ENCODE measurements at places on chromosomes 7 and 10.
A peak's percentile ranks its signal among the peaks of the same experiment; 100 is the strongest.

DNA sequence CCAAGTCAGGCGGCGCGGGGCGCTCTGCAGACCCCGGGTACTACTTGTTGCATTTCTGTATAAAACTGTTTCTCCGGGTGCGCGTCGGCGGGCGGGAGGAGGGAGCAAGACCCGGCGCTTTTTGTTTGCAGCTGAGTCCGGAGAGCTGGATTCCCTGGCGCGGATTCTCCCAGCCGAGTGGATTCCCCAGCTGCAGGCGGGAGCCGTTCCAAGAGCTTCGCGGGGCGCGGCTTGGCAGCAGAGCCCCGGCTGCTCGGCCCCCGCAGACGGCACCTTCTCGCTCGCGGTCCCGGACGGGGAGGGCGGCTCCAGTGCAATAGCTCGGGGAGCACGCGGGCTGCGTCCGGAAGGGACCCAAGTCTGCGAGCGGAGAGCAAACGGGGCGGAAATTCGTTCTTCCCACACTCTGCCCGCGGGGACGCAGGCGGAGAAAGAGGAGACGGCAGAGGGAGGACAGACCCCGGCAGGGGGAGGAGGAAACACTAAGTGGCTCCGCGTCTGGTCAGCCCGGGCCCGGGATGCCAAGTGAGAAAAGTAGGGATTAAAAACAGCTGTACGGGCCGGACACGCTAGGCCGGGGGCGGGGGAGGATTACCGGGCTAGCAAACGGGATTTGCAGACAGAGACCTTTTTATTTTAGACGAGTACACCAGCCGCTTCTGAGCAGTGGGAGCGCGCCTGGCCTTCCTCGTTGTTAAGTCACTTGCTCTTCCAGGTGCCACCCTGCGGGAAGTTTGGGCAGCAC is at the start of gene TRIL:
TSS of gene TRIL (minus strand) at position 96 of the 745 bp plus-strand sequence. CDS start 284 bp downstream, outside the sequence.
- DNase-seq = peak; percentile 70

GRCh38 chr7:77797734-77798393 is 370 bp downstream of the TMEM60 start:
- no peak for DNase-seq

GRCh38 chr10:49141541-49142332 is 7.9 kb upstream of the FAM170B start:
- no peak for DNase-seq

GRCh38 chr7:42642699-42643098 is 269.2 kb downstream of the C7orf25 start:
- DNase-seq = no peak

GRCh38 chr7:55423891-55424290 is 58.8 kb downstream of the LANCL2 start:
- DNase-seq = peak; percentile 36

DNA sequence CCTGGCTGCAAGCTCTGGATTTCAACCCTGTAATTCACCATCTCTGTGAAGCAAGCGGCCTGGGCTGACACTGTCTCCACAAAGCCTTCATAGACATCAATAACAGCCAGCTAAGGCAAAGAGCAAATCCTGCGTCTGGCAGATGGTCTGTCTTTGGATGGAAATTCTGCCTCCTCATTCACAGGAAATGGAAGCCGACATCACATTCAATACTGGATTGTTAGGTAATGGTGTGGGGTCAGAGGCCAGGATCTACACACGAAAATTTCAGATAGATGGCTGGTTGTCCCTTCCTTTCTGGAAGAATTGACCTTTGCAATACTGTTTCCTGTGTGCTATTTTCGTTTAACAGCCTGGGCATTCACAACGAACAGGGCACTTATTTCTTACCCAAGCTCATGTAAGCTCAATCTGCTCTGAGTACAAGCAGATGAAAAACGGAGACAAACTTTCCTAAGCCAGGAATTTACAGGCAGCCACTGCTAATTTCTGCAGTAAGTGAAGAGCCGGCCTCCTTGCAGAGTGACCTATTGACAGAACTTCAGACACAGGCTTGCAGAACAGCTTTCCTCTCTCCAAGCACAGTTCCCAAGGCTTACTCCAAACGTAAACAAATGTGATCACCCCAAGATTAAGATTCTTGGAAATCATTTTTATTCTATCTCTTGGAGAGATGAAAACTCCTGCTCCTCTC is 3.1 kb upstream of the ADAM12 start:
- DNase-seq = peak; percentile 35

DNA sequence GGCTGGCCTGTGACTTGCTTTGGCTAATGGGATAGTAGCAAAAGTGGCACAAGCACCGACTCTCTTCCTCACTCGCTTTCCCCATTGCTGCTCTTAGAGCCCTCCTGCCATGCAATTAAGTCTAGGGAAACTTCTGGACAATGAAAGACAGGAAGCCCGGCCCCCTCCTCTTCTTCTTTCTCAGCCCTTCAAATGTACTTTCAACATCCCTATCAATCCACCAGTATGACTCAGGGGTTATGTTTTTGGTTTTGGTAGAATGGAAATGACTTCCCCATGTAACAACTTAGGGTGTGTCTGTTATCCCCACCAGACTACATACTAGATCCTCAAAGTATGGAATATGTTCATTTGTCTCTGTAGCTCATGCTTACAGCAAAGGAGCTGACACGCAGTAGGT is 139.0 kb upstream of the GDF10 start:
- no peak for DNase-seq

GRCh38 chr10:126839094-126839761 is 66.0 kb upstream of the DOCK1 start:
- no peak for DNase-seq

DNA sequence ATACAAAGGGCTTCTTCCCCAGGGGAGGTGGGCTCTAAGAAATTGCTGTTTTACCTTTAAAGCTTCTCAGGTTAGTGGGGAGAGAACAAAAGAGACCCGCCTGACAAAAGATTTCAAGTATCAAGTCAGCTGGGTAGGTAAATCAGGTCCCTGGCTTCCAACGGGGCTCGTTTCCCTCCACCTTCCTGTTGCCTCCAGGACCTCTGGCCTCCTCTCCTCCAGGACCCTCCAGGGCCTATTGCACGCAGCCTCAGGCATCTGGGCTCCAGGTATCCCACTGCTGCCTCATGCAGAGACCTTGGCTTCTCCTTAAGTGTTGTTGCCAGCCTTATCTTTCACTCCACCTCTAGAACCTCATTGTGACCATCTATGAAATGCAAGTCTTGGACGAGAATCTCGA is 2.9 kb downstream of the BNIP3 start:
- no peak for DNase-seq

- DNase-seq = peak; percentile 93
Measured at GRCh38 chr7:130853503-130854279, 119.7 kb upstream of the KLF14 start.

DNA sequence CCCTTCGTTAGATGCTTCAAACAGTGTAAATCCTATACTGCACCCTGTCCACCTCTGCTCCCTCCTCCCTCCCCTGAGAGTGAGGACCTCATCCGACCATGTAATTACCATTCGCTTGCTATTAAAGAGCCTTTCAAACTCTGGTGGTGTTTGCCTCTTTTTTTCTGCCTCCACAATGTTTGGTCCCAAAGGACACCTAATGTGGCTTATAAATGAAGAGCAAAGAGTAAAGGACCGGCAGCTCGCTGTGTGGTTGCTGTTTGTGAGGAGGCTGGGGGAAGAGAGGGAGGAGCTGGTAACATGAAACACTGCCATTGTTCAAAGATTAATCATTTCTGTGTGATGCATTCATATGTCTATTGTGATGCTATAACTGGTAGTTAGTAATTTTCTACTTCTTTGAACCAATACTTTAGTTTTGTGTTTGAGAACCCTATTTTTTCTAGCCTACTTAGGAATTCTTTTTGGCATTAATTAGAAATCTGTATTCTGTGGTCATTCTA is 27.9 kb downstream of the MTURN start:
- DNase-seq = peak; percentile 71

DNA sequence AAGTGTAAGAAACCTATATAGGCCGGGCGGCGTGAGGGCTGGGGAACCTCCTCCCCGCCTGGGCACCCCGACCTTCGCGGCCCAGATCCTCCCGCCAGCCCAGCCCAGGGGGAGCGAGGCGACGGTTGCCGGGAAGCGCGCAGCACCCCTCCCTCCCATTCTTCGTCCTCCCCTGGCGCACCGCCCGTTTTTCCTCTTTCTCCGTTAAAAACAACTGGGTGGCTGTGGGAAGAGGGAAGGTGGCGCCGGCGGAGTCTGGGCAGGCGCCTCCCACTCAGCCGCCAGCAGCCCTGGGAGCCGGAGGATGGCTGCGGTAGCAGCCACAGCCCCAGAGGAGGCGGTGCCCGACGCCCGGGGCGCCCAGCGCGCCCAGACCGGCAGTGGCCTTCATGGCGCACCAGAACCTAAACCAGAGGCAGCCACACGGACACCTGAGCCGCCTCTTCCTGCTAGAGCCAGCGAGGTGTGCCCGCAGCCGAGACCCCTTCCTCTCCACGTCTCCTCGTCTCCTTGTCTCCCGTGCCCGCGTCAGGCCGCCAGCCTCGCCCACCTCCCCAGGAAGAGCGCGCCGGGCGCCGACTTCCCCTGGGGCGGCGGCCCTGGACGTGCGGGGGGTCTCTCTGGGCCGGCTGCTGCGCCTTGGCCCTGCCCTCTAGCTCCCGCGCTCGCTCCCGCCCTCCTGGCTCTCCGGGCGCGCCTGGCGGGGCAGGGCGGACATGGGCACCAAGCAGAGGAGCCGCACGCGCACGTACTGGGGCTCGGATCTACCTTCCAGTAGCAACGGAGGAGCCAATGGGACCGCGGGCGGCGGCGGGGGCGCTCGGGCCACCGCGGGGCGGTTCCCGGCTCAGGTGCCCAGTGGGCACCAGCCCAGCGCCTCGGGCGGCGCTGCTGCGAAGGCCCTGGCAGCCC is 32.8 kb upstream of the SFTPD start:
- peak; percentile 59 for DNase-seq

DNA sequence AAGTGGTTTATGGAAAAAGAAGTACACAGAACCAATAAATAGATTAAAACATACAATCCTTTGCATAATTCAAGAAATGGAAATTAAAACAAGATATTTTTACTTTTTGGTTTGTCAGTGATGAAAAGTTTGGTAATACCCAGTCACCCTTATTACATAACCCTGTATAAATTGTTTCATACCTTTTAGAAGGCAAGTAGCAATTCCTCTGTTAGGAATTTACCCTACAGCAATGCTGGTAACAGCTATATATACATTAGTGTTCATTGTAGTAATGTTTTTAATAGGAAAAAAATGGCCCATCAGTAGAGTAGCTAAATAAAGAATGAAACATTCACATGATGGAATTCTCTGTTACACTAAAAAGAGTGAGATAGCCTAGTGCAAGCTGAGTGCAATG is 42.7 kb downstream of the PTPN12 start:
- DNase-seq = no peak

Data from fibroblast of skin of right biceps (primary cell).